ENCODE measurements at places on chromosomes 11 and 22.
A peak's percentile ranks its signal among the peaks of the same experiment; 100 is the strongest.

- no peak for DNase-seq
These were observed 134.0 kb downstream of the KIF18A start for GRCh38 chr11:27973851-27974536.

GRCh38 chr22:43305806-43306205, 37.4 kb downstream of the SCUBE1 start:
- DNase-seq: no peak

GRCh38 chr11:130188585-130189347, 29.2 kb downstream of the ST14 start:
- DNase-seq: no peak

GRCh38 chr22:31084811-31085492, 3.8 kb downstream of the SMTN start:
- DNase-seq: peak; percentile 87

GRCh38 chr22:17130199-17130598, 9.0 kb upstream of the TMEM121B start:
- DNase-seq: no peak

DNA sequence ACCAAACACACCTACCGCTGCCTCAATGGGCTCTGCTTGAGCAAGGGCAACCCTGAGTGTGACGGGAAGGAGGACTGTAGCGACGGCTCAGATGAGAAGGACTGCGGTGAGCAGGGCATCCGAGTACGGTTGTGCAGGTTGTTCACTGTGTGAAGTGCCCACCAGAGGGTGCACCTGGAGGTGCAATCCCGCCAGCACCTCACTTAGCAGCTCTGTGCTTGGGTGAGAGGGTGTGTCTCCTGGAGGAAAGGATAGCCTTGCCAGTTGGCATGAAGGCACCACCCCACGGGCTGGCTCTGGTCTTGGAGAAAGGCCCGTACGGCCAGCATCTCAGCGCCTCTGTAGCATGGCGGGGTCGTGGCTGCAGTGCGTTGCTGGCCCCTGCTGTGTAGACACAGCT, 39.4 kb downstream of the ST14 start:
- no peak for DNase-seq

DNA sequence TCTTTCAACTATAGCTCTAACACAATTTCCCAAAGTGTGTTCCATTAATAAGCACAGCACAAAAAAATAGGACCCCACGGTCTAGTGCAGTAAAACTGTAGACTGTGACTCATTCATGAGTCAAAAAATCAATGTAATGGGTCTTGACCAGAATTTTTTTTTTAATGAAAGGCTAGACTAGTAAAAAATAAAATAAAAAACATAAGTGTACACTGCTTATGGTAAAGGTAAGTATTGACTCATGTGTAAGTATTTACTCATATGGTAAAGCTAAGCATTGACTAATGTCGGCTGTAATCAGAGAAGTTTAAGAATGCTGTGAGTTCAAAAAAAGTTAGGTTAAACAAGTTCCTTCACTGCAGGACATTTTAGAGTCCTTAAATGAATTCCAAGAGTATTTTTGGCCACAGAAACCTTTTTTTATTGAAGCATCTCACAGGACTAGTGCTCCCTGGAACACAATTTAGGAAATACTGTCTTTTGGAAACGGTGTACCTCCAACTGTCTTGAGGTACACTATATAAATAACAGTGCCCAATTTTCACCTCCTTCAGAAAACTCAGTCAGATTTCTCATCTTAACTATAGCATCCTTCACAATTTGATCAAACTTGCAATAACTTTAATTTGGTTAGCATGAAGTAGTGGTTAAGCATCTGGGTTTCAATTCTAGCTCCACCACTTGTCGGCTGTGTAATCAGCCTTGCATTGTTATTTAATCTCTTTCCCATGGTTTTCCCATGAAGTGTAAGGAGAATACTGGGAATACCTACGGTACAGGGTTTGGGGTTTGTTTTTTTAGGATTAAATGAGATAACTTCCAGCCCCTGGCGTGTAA, 2.1 kb downstream of the CCDC73 start:
- no peak for DNase-seq

DNA sequence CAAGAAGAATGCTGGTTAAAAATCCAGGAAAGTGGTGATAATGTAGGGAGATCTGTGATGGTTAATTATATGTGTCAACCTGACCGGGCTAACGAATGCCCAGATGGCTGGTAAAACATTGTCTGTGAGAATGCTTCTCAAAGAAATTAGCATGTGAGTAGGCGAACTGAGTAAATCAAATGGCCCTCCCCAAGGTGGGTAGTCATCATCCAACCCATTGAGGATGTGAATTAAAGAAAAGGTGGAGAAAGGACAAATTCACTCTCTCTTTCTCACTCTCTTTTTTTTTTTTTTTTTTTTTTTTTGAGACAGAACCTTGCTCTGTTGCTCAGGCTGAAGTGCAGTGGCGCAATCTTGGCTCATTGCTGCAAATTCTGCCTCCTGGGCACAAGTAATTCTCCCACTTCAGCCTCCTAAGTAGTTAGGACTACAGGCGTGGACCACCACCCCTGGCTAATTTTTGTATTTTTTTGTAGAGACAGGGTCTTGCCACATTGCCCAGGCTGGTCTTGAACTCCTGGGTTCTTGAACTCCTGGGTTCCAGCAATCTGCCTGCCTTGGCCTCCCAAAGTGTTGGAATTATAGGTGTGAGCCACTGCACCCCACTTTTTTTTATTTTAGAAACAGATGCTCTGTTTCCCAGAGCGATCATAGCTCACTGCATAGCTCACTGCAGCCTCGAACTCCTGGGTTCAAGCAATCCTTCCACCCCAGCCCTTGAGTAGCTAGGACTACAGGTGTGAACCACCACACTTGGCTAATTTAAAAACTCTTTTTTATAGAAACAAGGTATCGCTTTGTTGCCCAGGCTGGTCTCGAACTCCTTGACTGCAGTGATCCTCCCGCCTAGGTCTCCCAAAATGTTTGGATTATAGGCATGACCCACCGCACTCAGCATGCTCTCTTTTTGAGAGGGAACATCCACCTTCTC, 22.0 kb upstream of the P2RY6 start:
- DNase-seq: no peak

DNA sequence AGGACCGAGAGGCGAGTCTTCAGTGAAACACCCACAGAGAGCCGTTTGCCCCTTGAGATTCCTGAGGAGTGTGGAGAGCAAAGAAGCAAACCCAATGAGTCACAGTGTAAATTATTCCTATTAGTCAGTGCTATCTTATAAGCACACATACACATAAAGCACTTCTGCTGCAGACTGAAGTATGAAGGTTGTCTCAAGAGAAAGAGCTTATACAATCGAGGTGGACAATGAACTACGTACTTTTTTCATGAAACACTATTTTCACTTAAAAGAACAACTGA, 37.3 kb downstream of the GALNT18 start:
- no peak for DNase-seq

DNA sequence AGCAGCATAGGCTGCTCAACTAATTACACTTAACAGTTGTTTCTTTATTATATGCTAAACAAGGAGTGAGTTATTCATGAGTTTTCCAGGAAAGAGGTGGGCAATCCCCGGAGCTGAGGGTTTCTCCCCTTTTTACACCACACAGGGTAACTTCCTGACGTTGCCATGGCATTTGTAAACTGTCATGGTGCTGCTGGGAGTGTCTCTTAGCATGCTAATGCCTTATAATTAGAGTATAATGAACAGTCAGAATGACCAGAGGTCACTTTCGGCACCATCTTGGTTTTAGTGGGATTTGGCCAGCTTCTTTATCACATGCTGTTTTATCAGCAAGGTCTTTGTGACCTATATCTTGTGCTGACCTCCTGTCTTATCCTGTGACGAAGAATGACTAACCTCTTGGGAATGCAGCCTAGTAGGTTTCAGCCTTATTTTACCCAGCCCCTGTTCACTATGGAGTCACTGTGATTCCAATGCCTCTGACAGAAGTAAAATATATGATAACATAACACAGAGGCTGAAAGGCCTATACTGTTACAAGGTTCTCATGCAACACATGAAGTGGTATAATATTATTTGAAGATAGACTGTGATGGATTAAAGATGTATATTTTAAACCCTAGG, 41.3 kb upstream of the RDX start:
- DNase-seq: no peak

DNA sequence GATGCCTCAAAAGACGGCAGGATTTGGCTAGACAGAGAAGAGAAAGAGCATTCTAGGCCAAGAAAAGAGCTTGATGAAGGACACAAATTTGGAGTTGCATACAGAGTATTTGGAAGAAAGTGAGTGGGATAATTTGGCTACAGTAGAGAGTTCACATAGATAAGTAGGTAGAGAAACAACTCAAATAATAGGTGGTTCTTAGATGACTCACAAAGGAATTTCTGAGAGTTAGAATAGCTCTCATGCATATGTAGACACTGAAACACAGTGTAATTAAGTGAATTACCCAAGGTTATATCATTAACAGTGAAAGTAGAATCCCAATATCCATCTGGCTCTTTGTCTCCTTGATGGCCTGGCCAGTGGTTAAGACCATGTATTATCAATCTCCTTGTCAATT, 228.6 kb upstream of the DDI1 start:
- DNase-seq: no peak

- no peak for DNase-seq
These were observed 115.2 kb upstream of the FAT3 start for GRCh38 chr11:92109466-92109865.

DNA sequence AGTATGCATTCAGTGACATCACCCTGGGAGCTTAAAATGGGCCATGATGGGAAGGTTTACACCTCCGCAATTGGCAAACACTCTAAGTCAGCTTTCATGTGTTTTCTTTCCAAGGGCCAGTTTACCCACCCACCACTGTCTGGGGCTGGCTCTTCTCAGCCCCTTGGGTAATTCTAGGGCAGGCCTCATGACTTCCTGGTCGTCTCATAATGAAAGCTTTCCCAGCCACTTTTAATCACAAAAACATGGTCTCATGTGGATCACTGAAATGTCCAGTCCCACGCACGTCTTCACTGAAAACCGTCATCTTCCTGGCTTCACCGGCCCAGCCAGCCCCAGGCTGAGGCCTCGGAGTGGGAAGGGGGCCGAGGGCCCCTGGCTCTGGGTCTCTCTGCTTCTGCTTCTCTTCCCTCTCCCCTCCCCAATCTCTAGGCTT, 58.5 kb upstream of the ANO1 start:
- no peak for DNase-seq

GRCh38 chr11:10478066-10478465, 23.0 kb downstream of the AMPD3 start:
- DNase-seq: no peak

DNA sequence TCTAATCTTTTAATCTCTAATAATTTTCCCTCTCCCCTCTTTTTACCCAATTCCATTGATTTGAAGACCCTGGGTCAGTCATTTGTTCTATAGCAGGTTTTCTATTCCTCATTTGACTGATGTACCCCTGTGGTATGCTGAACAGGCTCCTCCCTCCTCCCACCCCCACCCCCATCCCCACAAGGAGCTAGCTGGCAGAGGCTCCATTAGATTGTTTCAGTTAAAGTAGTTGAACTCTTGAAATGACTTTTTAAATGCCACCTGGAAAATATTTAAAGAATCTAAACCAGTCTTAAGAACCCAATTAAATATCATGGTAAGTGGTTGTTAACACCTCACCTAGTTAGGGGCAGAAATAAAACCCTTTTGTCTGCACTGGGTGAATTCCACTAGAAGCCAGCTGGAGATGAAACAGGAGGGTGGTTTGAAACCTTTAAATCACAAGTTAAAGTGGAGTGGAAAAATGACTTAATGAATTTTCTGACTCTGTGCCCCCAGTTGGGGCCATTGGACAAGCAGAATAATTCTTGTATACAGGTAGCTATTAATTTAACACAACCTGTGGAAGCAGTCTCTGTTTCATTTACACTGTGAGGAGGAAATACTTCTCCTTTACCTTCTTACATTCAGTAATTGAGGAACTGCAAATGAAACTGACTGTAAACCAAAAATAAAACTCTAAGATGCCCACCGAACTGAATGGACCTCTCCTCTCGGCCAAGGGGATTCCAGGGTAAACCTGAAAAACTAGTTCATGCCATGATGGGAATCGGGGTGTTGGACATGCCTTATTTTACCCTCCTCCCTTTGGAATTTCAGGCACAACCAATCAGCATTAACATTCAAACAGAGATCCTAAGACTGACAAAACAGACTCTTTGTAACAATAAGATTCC, 30.7 kb downstream of the PRR5L start:
- no peak for DNase-seq

GRCh38 chr11:114368918-114369680, 31.2 kb downstream of the C11orf71 start:
- DNase-seq: no peak

DNA sequence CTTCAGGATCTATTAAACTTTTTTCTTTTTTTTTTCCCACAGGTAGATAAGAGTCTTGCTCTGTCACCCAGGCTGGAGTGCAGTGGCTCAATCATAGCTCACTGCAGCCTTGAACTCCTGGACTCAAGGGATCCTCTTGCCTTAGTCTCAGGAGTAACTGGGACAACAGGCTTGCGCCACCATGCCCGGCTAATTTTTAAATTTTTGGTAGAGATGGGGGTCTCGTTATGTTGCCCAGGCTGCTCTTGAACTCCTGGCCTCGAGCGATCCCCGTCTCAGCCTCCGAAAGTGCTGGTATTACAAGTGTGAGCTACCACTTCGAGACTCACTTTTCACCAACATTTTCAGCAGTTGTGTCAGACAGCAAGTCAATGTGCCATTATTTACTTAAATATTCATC, 962 bp downstream of the SIRT3 start:
- no peak for DNase-seq

- peak; percentile 76 for DNase-seq
These were observed 584.0 kb downstream of the KCNA4 start for GRCh38 chr11:29432719-29433325.

- DNase-seq: no peak
These were observed 40.1 kb downstream of the PI4KA start for GRCh38 chr22:20818471-20818870.

DNA sequence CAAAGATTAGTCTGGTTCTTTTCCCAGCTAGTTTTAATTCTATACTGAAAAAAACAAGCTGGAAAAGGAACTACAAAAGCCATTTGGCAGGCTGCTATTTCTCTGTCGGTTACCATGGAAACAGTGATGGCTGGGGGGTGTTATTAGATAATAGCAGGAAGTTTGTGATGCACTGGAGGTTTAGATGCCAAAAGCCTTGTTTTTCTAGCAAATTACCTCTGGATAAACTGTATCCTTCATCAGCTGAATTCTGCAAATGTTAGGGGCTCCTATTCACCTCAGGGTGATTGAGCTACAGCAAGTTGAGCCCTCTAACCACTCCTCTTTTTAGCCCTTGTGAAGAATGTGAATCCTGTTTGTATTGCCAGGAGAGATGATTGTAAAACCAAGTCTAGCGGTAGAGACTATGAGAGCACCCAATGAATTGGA, 25.2 kb downstream of the ALKBH3 start:
- DNase-seq: peak; percentile 48

- DNase-seq: no peak
These were observed 54.3 kb downstream of the TSPAN18 start for GRCh38 chr11:44780940-44781631.

- DNase-seq: no peak
These were observed 15.8 kb downstream of the VPS37C start for GRCh38 chr11:61145228-61146005.

GRCh38 chr11:856397-856796, 13.7 kb downstream of the TSPAN4 start:
- DNase-seq: no peak

GRCh38 chr22:21074102-21074715, 28.5 kb downstream of the LRRC74B start:
- no peak for DNase-seq
